ENCODE measurements at places on chromosomes 1 and 21.

DNA sequence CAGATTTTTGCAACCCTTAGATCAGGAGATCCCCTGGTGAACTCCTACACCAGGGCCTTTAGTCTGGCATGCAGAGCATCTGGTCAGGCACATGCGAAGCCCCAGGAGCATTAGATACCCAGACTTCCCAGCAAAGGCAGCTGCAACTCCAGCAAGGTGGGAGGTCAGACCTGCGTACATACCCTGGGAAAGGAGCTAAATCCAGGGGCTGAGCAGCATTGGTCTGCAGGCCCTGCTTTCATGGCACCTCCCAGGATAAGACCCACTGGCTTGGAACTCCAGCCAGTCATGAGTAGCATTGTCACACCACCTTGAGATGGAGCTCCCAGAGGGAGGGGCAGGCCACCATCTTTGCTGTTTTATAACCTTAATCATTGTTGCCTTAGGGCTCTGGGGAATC, 92.3 kb downstream of the KCNT2 start:
- no peak for DNase-seq

DNA sequence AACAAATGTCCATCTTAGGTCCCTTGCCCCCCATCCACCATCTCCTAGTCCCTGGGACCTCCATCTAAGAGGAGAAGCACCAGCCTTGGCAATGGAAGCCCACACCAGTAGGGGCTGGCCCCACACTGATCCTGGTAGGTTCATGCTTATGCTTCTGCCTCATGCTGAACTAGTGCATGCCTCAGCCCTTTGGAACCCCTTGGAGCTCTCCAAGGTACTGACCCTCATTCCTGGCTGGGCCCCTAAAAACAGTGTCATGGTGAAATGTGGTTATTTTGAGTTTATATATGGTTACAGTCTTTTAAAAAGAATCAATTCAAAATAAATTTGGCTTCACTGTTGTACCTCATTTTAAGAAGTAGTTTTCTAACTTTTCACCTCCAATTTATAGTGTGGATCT, 108.3 kb downstream of the HIVEP3 start:
- DNase-seq: no peak

GRCh38 chr1:38128511-38128910, 81.9 kb upstream of the POU3F1 start:
- no peak for DNase-seq

GRCh38 chr1:99565606-99566289, 80.2 kb upstream of the PALMD start:
- DNase-seq: no peak

DNA sequence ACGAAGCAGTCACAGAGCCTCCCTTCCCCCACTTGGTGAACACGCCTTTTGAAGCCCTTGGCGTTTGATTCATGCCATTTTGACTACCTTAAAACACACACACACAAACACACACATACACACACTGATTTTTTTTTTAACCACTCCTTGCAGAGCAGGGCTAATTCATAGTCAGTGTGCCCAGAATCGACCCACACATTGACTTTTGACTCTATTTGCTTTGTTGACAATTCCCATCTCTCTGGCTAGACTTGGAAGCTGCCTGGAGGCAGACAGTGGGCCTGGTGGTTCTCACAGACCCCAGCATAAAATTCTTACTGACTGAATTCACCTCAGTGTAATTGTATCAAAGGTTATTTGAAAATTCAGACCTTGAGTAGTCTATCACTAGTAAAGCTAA, 30.3 kb downstream of the CAPN8 start:
- no peak for DNase-seq

DNA sequence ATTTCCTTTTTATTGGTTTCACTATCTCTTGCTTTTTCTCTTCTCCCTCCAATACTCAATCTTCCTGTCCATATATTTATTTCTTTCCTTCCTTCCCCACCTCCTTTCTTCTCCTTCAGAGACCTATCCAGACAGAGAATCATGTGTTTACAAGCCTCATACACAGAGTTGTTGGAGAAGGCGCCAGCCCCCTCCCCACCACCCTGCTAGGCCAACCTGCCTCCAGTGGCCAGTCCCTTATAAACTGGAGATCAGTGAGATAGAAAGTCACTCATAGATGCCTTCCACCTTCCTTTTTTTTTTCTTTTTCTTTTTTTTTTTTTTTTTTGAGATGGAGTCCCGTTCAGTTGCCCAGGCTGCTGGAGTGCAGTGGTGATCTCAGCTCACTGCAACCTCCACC, 53.3 kb downstream of the CD247 start:
- no peak for DNase-seq

DNA sequence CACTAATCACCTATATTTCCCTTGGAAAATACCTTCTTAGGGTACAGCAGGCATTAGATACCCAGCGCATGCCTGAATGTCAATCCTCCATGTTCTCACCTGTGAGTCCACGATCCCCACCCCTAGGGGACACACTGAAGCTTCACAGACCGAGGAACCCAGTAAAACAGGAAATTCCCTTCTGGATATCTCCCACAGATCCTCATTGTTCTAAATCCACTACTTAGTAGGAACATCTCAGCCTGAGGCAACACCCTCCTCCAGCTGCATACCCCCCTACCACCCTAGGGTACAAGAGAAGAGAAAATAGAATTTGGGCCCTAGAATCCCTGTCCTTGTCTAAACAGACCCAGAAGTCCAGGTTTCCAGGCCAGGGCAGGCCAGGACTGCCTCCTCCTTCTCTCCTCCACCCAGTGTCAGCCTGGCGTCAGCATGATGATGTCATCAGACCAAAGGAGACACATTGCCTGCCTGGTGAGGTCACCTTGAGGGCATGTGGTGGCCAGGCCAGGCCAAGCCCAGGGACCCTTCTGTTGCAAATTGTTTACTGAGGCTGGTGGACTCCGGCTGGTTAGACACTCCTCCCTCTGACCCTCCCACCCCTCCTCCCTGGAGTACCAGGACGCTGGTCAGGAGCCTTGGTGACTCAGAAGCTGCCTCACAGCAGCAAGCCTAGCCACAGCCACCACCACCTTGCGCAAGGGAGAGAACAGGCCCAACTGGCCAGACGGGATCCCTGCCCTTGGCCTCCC, 6.2 kb downstream of the NECTIN4 start:
- no peak for DNase-seq

DNA sequence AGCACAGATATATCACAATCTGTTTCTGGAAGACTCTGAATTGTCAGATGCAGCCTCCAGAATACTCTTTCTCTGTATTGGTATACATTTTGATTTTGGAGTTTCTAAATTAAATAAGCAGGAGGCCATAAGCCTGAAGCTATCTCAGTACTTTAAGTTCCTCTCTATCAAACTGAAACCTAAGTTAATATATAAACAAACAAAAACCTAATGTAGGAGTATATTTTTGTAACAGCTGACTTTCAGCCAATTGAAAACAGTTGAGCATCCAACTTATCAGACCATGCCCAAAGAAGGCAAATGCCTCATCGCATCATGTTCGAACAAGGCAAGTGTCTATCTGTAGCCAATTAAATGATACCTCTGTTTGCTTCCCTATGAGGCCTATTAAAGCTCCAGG, 1054.4 kb downstream of the AMY1C start:
- DNase-seq: no peak

DNA sequence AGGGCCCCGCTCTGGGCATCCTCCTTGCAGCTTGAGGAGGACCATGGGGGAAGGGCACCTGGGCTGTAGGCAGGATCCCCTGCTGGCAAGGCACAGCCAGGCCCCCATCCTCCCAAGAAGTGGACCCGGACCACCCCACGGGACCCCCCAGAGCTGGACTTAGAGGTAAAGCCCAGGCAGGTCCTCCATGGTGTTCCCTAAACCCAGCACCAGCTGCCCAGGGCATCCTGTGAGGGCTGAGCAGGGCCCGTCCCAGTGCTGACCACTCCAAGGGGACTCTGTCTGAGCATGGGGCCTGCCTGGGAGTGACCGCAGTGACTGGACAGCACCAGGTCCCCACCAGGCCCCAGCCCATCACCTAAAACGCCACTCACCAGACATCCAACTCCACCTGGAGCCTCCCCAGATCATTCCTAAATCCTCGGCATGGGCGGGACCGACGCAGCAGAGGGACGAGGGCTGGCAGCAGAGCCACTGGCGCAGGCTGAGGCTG, 21.3 kb downstream of the COL6A2 start:
- no peak for DNase-seq

DNA sequence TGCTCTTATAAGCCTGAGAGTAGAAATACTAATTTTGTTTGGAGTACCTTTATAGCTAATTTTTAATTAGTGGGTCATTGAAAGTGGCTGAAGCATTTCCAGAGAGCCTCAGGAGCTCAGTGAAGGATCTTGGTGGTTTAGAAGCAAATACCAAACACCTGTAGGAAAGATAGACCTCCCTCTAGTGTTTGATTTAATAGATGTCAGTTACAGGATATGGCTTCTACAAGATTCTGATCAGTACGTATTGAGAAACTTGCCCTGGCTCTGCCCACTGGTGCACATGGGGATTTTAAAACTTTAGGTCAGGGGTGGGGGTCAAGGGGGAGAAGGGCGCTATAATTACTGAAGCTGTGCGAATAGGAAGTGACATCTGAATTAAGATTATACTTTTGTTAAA, 122.2 kb downstream of the POU2F1 start:
- no peak for DNase-seq

GRCh38 chr1:198253259-198253658, 96.5 kb downstream of the NEK7 start:
- DNase-seq: no peak

- DNase-seq: no peak
These were observed 51.3 kb downstream of the SYF2 start for GRCh38 chr1:25180996-25181395.

DNA sequence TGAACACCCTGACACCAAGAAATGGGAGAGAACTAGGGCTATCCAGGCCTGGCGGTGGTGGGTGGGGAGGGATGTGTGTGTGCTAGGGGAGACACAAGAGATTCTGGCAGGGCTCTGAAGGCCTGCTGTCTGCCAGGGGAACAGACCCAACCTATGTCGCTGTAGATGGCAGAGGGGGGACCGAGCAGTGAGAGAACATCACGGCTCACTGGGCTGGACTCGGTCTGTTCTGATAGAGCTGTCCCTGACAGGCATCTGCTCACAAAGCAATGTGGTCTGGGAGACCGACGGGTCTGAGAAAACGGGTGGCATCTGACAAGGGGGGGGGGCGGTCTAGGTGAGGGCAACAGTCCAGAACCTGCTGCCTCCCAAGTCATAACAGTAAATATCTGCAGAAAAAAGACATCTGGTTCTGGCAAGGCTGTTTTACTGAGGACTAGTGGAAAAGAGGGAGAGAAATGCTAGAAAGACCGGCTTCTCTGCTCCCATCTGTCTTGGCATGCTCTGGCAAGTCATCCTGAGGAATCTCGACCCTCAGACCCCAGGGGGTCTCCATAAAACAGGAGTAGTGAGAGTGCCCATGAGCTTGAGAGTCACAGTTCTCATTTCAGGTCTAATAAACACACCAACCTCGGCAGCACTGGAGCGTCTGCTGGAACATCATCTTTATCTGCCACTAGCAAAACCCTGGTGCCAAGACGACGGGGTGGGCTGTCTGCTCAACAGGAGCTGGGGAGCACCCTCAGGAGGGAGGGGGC, 36.5 kb downstream of the SLC66A1 start:
- DNase-seq: no peak

DNA sequence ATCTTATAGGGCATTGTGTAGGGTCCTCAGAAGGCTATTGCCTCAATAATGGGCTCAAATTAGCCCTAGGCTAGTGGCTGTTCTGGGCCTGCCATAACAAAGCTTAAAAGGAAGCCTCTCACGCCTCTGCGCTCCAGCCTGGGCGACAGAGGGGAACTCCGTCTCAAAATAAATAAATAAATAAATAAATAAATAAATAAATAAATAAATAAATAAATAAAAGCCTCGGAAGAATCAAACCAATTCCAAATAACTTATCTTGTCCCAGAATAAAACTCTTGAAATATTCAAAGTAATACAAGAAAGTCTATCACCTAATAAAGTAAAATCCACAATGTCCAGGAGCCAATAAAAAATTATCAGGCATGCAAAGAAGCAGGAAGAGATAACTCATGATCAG, 14.4 kb upstream of the ALDH9A1 start:
- DNase-seq: no peak

DNA sequence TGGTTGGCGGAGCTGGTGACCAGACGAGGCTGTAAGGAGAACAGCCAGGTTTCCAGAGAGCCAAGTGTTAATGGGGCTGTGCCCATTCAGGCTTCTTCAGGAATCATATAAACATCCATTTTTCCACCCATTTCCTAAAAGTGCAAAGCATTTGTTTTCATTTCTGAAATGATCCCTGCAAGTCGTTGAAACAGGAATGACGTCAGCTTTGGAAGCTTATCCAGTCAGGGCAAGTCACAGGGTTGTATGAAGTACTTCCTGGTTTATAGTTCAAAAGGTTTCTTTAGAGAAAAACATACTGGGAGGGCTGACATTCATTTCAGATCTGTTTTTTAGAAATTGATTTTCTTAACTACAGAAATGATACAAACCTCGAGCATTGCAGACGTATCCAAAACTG, 29.2 kb downstream of the IGSF5 start:
- no peak for DNase-seq

DNA sequence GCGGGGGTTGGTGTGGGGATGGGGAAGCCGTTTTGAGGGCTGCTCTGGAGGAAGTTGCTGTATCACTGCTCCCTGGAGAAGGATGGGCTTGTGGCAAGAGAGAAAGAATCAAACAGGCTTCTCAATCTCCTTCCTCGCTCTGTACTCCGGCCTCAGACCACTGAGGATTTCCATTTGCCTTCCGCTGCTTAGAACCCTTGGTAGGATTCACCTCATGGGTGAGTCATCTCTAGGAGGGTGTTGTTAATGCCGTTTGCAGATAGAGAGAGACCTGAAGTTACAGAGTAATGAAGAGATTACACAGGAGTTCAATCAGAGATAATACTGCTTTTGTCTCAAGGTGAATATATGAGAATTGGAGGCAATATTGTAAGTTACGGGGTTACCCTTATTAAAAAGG, 15.3 kb downstream of the SLC35F3 start:
- no peak for DNase-seq

DNA sequence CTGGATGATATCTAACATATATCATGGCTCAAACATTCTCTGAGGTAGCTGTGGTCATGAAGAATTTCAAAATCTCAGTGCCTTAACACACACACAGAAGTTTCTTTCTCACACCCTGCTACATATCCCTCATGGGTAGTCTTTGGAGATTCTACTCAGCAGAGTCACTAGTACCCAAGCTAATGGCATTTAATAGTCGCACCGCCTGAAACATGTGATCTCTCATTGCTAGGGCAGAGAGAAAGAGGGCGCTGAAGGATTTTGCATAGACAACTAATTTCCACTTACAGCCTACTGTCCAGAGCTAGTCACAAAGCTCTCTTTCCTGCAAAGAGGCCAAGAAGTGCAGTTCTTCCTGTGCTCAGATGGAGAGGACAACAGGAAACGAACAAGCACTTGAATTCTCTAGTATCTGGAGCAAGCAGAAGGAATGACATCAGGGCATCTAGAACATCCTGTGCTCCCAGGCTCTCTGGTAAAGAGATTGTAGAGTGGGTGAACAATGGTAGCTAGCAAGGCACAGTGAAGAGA, 183.4 kb upstream of the PTBP2 start:
- DNase-seq: no peak

DNA sequence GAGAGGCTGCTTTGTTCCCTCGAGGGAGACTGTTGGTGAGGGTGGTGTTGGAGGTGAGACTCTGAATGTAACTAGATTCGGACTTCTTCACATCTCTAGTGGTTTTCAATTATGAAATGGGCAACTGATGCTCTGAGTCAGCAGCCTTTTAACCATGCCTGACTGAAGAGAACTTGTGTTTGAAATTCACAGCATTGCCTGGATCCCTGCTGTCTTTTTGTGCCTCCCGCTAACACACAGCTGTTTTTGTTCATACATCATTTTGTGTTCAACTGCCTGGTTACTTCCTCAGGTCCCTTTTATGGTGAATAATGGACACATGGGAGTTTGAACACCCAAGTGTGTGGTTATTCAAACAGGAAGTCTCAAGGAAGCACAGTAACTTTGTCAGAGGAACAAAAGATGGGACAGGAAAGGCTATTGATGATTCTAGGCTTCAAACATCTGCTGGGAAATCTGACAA, 16.8 kb downstream of the LAMC1 start:
- DNase-seq: no peak

Measured in NCI-H524 treated with DMSO at 0.1 percent for 48 hours (cell line).